Left cardiac atrium (tissue), 4 donors: ENCODE measurements at places on chromosomes 6 and 20. TPM values are rescaled to one million over a fixed set of nuclear protein-coding genes. Genes with fewer than 3 reads are reported as not detected.

DNA sequence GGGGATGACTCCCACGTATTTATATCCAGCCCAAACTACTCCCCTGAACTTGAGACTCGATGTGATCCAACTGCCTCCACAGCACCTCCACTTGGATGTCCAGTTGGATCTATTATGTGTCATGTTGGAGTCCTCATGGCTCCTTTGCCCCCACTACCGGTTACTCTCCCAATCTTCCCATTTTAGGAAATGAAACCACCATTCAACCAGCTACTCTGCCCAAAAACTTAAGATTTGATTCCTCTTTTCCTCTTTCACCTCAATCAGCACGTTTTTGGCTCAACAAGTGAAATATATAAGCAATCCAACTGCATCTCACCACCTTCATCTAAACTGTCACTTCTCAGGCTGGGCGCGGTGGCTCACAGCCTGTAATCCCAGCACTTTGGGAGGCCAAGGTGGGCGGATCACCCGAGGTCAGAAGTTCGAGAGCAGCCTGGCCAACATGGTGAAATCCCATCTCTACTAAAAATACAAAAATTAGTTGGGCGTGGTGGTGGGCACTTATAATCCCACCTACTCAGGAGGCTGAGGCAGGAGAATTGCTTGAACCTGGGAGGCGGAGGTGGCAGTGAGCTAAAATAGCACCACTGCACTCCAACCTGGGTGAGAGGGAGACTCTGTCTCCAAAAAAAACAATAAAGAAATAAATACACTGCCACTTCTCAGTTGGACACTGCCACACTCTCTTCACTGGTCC lies 3.4 kb downstream of the AHCY start:
- no peak for DNase-seq

HLA-DQA1 gene
- total RNA-seq, result 8.3 TPM

GRCh38 chr20:63706027-63706695 lies 1.6 kb downstream of the ARFRP1 start:
- no peak for DNase-seq

PCK1 gene
- 21.6 TPM for total RNA-seq
